ENCODE measurements at places on chromosomes 2 and 18.
A peak's percentile ranks its signal among the peaks of the same experiment; 100 is the strongest.

- DNase-seq, result no peak
Observed at GRCh38 chr2:104863468-104864279, 9.8 kb downstream of the POU3F3 start.

GRCh38 chr18:67935638-67936037 is 419.1 kb upstream of the DSEL start:
- DNase-seq, result no peak

GRCh38 chr2:16338026-16338425 is 327.6 kb downstream of the CYRIA start:
- DNase-seq, result no peak

DNA sequence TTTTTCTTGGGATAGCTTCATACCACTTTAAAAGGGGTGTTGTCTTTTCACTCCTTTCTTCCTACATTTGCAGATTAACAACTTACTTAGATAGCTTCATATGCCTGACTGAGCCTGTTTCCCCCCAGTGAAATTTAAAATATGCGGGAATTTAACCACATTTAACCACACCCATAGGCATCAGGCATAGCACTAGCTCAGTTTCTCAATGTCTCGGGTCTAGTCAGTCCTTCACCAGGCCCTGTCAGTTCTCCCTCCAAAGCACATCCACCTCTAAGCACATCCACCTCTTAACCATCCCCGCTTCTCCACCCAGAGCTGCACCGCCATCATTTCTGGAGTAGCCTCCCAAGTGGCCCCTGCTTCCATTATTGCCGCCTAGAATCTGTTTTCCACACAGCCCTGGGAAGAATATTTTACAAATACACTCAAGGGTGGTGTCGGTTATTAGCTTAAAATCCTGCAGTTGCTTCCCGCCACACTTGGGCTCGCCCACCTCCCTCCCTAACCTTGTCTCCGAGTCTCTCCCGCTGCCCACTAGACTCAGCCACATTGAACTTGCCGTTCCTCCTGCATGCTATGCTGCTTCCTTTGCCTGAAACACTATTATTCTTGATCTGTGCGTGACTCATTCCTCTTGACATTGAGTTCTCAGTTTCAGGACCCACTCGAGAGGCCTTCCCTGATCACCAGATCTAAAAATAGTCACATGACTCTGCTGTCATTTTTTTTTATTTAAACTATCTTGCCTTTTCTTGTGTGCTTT is 68.3 kb downstream of the SPTBN1 start:
- DNase-seq, result no peak

GRCh38 chr18:7090771-7091170 is 26.8 kb downstream of the LAMA1 start:
- no peak for DNase-seq

GRCh38 chr2:46548521-46549144 is 69.3 kb downstream of the TMEM247 start:
- DNase-seq, result no peak

DNA sequence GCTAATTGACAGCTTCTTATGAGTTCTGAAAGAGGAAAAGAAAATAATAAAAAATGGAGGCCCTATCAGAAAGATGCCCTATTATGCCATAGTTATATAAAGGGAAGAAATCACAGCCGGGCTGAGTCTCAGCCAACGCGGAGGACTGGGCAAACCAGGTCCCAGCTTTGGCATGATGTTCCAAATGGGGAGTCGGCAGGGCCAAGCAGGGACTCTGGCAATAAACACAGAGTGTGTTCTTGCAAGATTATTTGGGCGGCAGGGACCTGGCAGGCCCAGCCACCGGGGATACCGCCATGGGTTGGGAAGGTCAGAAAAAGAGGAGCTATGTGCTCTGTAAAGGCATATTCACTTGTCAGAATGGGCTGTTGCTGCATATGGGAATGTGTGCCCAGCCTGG is 694.9 kb downstream of the BCL11A start:
- no peak for DNase-seq

DNA sequence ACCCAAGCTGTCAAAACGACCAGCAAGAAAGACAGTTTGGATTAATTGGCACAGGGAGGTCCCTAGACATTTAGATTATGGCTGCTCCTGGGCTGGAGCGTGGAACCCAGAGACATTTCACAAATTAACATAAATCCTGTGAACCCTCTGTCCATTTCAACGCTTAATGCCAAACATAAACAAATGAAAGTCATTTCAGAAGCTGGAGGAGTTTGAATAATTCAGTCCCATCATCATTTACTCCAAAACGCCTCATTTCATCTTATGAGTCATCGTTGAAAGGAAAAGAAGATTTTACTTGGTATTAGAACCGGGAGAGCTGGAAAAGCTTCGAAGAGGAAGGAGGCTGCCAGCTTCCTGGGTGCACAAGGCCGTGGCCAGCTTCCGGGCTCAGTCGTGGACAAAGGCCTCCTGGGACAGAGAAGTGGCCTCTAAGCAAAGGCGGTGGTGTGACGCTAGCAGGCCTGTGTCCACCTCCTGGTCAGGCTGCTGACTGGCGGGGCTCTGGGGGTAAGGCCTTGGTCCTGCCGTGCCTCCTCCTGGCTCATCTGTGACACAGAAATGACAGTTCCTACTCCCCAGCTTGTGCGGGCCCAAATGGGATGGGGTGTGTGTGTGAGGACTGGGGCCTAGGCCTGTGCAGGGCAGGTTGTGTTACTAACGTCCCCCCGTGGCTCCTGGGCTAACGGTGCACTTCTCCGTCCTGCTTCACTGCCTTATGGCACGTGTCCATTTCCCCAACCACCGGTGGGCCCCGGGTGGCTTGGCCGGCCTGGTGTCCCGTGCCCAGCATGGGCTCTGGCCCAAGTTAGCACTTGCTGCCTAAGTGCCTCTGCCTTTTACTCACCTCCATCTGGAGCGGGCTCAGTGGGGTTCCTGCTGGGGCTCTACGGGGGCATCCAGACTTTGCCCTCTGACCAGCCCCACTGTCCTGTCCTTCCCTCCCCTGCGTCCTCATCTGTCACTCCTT is 71.6 kb downstream of the RRM2 start:
- DNase-seq, result no peak

DNA sequence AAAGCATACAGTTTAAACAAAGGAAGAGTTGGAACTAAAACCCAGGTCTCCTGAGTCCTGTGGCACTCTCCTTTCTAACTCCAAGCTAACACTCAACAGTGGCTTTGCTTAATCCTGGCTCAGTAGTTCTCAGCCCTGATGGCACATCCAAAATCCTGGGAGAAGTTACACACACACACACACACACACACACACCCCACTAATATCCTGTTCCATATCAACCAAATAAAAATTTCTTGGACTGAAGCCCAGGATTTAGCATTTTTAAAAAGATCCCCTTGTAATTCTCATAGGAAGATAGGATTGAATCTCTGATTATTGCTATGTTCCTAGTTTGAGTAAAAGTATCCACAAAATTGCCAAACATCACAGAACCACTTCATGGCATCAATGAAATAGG is 136.1 kb upstream of the RIOK3 start:
- DNase-seq, result no peak

DNA sequence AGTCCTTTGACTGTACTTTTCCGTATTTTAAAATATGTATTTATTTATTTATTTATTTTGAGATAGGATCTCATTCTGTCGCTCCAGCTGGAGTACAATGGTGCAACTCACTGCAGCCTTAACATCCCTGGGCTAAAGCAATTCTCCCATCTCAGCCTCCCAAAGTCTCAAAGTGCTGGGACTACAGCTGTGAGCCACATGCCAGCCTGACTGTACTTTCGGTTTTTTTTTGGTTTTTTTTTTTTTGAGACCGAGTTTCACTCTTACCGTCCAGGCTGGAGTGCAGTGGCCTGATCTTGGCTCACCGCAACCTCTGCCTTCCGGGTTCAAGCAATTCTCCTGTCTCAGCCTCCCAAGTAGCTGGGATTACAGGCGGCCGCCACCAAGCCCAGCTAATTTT is 28.9 kb upstream of the CCNYL1 start:
- DNase-seq, result no peak

GRCh38 chr2:189466656-189467055 is 25.4 kb downstream of the WDR75 start:
- no peak for DNase-seq

DNA sequence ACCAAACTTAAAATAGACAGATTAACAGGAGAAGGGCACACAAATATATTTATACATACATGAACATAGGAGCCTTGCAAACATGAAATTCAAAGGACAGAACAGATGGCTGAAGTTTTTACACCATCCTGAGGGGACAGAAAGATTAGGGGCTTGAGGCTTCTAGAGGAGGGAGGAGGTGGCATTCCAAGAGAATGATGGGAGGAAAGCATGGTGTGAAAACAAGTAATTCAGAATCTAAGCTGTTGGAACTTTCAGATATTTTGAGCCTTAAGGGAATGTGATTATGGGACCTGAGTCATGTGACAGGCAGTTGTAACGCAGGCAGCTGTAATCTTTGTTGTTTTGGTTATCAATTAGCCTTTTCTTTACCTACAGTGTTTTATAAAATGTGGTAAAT is 225.2 kb upstream of the SPOPL start:
- DNase-seq, result no peak

DNA sequence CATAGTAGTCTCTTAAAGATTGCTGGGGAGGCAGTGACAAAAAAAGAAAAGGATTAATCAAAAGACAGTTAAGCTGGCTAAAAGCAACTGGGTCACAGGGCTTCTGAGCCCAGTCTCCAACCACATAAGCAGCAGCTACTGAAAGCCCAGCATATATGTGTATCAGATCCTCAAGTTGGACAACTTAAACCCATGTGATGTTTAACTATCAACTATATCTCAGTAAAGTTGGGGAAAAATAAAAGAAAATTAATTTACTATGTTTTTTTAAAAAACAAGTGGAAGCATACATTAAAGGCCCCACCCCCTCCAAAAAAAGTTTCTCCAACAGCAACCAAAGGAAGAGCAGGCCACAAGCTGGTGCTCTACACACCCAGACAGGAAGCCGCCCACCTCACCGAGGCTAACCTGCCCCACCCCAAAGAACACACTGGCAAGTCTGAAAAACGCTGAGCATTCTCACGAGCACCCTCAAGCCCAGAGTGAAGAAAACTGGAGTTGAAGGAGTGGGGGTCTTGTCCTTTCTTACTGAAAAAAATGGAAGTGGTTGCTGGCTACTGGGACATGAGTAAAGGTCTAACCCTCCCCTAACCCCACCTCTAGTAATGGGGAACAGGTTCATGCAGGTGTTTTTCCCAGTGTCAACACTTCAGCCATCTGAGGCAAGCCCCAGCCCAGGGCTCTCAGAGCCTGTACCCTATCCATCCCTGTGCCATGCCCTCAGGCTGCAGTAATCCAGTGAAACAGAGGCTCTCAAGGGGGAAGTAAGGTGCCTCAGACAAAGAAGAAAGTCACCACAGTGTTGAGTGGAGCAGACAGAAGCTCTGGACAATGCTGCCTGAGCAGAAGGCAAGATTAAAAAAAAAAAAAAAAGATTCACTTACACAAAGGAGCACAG is 106.3 kb downstream of the GYPC start:
- peak; percentile 30 for DNase-seq

DNA sequence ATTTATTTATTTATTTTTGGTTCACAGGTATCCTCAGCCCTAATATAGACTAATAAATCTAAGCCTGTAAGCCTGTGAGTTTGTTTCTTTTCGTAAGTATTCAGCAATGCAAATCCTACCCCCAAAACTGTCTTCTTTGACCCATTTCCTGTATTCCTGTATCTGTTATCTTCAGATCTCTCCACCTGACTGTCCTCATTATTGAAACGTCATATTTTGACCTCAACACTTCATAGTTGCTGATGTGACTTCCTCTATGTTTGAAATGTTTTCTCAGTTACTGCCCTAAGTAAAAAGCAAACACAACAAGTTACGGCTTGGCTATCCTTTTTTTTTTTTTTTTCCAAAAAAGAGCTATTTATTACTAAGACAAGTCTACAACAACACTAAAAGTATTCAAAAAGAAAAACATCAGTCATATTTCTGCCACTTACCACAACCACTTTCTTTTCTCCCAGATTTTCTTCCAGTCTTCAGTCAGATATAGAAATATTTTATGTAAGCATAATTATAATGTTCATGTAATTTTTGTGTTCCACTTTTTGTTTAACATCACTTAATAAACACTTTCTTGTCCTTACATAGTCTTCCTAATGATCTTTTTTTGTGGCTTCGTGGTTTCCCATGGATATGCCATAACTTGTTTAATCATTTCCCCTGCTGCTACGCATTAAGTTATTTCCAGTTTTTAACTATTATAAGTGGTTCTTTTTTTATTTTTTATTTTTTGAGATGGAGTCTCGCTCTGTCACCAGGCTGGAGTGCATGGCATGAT is 45.0 kb upstream of the EML4 start:
- DNase-seq, result no peak

DNA sequence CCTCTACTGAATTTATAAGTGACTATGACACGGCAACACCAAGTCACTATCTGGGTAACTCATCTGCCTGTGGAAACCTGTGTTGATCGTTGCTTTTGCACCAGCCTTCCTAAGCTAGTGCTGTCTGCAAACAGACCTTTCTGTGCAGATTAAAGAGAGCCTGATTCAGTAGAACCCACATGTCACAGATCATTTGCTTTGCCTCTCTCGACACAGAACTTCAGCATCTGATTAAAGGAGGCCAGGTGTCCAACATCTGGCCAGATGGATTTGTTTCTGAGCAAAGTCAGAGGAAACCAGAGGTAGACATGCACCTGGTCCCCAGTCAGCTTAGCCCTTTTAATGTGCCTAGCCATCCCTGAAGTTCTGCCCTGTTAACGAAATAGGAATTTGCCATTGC is 15.0 kb upstream of the TTR start:
- no peak for DNase-seq

DNA sequence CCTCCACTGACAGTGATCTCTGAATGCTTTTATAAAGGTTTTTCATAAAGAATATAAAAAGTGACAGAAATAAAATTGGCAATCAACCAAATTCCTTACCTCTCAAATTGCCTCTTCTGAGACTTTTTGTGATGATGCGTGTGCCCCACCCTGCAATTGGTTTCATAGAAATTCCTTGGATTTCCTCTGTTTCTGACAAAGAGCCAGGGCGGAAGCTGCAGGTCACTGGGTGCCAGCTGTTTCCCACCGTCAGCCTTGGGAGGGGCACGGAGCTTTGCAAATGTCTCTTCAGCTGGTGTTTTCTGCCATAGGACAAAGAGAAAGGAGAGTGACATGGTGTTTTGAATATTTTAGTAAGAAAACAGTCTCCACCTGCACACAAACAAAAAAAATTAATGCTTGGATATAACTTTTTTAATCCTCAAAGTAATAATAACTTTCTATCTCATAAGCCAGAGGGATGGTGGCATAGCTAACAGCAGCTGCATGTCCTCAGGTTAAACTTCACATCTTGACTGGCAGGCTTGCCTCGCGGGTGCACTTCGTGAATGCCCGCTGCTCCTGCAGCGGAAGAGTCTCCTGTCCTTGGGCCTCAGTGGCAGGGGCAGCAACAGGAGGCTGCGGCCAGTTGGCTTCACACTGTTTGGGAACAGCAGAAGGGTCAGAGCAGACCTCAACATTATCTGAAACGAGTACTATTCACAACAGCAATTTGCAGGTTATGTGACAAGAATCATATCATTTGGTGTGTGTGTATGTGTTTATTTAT is 24.7 kb downstream of the AGAP1 start:
- no peak for DNase-seq
